ENCODE measurements at places on chromosomes 4 and X. TPM values are rescaled to one million over a fixed set of nuclear protein-coding genes. Genes with fewer than 3 reads are reported as not detected.

The PPP2R2C gene
- total RNA-seq, result 36.4 TPM

The BRS3 gene
- total RNA-seq, result not detected

The MAGEE2 gene
- not detected for total RNA-seq

The PCDH7 gene
- total RNA-seq, result 0.08 TPM

The PHOX2B gene
- not detected for total RNA-seq

The SLAIN2 gene
- total RNA-seq, result 17.7 TPM

All from A549 treated with Mapracorat at 1 μM for 4 hours (cell line).